ENCODE measurements at places on chromosomes 16 and 17.

DNA sequence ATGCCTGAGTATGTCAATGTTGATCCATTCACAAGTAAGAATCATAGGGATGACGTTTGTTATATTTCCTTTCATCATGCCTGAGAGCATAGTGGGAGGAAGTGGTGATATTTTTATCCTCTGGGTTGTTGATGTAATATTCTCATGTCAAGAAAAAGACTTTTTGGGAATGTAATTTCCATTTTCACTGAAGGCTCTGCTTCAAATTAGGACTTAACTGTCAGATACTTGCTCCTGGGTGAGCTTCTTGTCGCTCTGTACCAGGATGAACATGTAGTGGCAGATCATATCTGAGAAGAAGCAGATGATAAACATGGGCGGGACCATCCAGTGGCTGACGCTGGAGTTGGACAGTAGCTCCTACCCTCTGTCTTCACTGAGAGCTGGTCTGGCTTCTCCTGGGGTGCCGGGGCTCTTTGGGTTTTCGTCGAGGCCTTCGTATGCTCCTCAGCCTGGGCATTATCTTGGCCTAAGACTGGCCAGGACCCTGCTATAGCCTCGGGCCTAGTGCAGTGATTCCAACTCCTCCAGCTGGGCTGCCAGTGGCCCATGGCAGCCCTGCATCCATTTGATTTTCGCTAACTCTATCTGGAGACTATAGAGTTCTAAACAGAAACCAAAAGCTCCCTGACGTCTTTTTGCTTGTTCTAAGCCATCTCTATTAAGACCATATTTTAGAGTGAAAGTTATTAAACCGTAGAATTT lies 19.7 kb downstream of the CYB5B start:
- DNase-seq = no peak

GRCh38 chr17:18160128-18160856 lies 23.3 kb upstream of the ALKBH5 start:
- no peak for DNase-seq

DNA sequence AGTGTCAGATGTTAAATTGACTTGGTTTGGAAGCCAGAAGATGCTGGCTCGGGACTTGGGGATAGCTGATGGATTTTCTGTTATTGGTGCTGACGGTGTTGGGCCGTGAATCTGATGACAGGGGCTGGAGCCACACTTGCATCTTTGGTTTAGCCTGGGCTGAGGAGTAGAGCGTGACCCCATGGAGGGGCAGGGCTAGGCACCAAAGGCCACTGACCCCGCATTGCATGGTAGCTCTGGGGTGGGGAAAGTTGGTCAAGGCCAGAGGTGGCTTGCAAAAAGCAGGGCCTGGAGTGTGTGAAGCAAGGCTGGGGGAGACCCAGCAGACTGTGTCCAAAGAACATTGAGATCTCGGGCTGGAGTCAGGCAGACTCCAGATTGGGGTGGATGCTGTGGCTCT lies 25.3 kb downstream of the WSCD1 start:
- no peak for DNase-seq

DNA sequence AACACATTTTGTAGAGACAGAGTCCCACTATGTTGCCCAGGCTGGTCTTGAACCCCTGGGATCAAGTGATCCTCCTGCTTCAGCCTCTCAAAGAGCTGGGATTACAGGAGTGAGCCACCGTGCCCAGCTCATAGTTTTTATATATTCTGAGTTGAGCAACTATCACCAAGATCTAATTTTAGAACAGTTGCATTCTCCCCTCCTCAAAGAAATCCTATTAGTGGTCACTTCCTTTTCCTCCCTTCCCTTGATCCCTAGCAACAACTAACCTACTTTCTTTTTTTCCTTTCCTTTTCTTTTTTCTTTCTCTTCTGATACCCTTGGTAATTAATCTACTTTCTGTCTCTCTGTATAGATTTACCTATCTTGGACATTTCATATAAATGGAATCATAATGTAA lies 61.5 kb upstream of the B4GALNT2 start:
- DNase-seq = no peak

DNA sequence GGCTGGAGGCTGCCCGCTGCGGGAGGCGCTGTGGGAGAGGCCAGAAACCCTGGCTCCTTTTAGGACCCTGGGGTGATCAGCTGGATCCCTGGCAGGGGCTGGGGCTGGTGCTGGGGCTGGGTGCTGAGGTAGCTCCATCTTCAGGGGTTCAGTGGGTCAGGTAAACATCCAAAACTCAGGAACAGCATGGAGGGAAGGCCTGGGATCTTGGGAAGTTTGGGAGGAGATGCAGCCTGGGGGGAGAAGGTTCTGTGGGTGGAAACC lies 21.0 kb downstream of the ADGRG5 start:
- no peak for DNase-seq

DNA sequence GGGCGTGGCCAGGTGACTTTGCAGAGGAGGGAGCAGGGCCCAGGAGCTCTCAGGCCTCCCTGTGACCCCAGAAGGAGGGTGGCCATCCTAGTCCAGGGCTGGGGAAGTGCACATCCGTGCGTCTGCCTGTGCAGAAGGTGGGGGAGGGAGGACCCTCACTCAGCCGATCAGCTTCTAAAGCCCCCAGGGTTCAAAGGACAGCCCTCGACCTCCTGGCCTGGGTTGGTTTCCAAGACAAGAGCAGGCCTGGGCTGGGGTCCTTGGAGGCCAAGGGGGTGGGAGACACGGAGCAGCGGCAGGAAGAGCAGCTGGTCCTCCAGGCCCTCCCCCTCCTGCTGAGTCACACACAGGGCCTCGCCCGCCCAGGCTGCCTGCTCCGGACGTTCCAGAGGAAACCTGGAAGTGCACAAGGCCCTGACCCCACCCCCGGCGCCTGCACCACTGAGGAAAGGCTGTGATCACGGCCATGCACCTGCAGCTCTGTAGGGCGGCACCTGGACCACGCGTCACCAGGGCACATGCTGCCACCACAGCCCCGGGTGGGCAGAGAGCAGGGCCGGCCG lies 67.1 kb upstream of the ZNF469 start:
- DNase-seq = no peak

GRCh38 chr16:64398793-64399192 lies 723.1 kb downstream of the CDH11 start:
- DNase-seq = no peak

- DNase-seq = no peak
Observed at GRCh38 chr16:15553313-15554088, 89.5 kb downstream of the MARF1 start.

GRCh38 chr17:15109608-15110007 lies 155.5 kb downstream of the PMP22 start:
- no peak for DNase-seq

DNA sequence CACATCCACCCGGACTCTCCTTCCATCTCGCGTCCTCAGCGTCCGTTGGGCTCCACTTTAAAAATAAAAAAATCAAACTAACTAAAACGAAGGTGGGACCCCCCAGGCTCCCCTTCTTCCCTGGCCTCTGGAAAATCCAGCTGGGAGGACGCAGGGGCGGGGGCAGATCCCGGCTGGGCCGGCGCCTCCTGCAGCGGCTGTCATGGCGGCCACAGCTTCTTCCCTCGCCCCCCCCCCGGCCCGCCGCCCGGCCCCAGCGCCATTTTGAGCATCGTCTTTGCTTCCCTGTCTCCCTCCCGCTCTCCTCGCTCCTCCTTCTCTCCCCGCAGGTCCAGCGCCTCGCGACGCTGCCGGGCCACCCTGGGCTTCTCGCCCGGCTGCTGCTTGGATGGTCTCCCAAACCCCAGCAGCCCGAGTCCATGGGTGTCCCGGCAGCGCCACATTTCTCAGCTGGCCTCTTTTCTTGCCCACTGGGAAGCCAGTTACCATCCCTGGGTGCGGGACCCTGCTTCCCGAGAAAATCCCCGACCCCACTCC lies 3.3 kb downstream of the HOXB2 start:
- no peak for DNase-seq

DNA sequence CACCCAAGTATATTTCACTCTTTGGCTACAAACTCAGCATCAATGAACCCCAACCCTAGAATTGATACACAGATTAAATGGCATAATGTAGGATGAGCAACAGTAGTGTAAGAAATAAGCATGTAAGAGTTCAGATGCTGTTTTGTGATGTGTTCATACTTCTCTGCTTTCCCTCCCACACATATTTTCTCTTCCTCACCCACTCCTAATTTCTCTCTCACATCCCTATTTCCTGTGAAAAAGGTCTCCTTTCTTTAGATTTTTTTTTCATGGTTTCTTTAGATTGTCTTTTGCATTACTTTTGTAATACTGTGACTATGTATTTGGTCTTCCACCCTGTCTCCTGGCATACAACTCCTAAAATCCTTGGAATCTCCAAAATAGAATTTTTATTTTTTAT lies 21.7 kb downstream of the CREBBP start:
- DNase-seq = no peak

DNA sequence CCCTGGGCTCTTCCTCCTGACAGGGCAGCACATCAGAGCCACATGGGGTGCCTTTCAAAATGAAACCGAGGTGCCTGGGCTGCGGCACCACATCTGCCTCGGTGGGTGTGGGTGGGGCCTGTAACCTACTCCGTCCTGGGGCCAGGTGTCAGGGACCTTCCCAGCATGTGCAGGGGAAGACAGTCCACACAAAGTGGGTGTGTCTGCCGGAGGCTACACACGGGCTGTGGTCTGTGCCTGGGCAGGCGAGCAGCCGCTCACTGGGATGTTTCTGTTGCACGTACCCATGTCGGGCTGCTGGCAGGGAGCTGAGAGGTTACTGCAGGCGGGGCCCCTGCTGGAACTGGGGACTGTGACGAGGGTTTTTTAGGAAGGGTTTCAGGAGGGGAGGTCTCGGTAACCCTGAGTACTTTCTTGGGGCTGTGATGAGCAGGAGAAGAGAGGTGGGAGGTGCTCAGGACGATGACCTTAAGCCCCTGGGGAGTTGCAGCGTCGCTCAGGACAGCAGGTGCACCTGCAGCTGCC lies 351.2 kb downstream of the SEC14L1 start:
- no peak for DNase-seq

DNA sequence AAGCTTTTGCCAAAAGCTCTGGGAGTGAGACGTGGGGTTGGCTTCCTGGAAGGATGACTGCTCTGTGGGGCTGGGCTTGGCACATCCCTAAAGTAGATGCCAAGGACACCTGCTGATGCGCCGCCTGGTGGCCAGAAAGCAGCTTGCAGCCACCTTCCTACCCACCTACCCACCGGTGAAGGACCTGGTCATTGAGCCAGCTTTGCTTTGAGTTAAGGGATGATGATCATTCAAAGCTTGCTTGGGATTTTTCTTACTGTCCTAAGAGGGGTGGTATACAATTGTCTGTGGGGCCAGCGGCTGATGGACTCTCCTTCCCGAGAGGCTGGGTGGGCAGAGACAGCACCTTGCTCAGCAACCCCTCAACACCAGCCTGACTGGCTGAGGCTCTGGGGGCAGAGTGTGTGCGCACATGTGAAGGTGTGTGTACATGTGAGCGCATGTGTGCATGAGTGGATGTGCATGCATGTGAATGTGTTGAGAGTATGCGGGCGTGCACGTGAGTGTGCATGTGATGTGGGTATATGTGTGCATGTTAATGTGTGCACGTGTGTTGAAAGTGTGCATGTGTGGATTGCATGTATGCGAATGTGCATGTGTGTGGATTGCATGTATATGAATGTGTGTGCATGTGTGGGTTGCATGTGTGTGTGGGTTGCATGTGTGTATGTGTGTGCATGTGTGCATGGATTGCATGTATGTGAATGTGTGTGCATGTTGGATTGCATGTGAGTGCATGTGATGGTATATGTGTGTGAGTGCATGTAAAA lies 18.6 kb downstream of the C1QTNF1 start:
- DNase-seq = no peak

GRCh38 chr17:8865385-8865784 lies 2.1 kb downstream of the PIK3R6 start:
- no peak for DNase-seq

DNA sequence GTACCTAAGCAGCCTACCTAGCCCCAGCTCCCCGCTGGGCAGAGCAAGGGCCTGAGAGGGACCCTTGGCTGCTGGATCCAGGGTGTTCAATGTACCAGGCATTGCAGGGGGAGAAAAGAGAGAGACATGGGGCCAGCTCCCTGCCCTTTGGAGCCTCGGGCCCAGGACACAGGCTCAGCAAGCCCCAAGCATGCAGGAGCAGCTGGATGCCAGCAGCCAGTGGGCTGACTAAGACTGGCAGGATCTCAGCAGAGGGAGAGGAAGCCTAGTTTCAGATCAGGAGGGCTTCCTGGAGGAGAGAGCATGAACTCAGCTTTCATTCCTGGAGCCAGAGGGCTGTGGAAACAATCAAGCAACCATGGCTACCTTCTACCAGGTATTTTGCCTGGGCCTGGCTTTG lies 82.0 kb upstream of the NKD1 start:
- no peak for DNase-seq

DNA sequence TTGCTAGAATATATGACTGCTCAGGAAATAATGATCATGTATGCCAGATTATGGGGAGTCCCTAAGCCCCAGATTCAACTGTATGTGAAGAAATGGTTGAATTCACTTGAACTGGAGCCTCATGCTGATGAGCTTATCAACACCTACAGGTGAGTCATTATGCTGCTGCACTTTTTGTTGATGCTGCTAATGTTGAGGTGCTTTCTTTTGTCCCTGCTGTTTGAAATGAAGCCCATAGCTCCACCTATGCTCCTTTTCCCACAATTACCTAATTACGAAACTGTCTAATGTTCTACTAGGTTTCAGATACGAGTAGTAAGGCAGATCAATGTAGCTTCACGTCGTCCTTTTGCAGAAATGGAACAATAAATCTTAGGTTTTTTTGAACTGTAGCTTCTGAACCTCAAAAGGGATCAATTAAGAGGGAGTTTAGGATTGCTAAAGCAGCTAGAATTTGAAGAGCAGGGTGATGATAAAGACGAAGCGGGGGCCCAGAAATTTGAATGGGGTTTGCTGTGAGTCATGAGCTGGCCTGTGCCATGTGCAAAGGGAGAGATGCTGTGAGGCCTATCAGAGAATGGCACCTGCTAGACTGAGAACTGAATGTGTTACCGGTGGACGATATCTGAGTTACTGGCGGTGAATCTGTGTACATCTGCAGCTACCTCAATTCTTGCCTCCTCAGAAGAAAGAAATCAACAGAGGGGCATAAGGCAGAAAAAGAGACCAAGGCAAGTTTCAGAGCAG lies 6.1 kb upstream of the UQCRC2 start:
- DNase-seq = no peak

GRCh38 chr17:49588726-49589576 lies 13.3 kb downstream of the NXPH3 start:
- DNase-seq = no peak

- no peak for DNase-seq
Observed at GRCh38 chr16:62010186-62010585, 26.1 kb downstream of the CDH8 start.

DNA sequence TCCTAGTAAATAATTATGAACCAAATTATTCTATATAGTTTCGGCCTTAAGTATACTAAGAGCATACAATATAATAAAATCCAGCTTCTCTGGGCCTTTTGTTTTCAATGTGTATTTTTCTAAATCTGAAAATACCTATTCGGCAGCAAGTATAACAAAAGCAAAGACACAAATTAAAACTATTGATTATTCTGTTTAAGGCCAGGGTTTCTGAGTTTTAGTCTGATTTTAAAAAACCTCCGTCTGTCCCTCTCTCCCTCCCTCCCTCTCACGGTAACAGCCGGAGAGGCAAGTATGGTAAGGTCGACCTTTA lies 1.5 kb downstream of the TOB1 start:
- DNase-seq = no peak

- no peak for DNase-seq
Observed at GRCh38 chr17:61587807-61588660, 3.0 kb downstream of the NACA2 start.

All from NCI-H187 treated with DMSO at 0.1 percent for 48 hours (cell line).